ENCODE measurements at places on chromosomes 5 and 9.
A peak's percentile ranks its signal among the peaks of the same experiment; 100 is the strongest.

GRCh38 chr5:125227333-125228095, 481.1 kb upstream of the ZNF608 start:
- peak; percentile 9 for DNase-seq

DNA sequence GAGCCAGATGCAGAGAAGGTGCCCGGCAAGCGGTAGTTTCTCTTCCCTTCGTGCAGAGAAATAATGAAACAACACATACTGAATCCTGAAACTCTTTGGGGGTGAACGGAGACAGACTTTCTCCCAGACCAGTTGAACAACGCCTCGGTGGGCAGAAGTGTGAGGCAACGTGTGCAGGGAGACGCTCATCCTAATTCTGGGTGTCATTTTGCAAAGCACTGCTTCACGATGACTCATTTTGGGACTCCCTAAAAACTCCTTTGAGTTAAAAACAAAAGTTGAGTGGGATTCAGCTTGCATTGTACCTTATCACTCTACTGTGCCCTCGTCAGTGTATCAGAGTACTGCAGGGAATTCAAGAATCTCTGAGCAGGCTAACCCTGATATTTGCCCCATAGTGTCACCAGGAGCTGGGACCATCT, 3.5 kb upstream of the NEK6 start:
- DNase-seq = no peak

GRCh38 chr9:93258818-93259489, 75.0 kb downstream of the WNK2 start:
- DNase-seq = no peak

- DNase-seq = no peak
Measured at GRCh38 chr5:120874081-120874862, 410.2 kb downstream of the PRR16 start.

DNA sequence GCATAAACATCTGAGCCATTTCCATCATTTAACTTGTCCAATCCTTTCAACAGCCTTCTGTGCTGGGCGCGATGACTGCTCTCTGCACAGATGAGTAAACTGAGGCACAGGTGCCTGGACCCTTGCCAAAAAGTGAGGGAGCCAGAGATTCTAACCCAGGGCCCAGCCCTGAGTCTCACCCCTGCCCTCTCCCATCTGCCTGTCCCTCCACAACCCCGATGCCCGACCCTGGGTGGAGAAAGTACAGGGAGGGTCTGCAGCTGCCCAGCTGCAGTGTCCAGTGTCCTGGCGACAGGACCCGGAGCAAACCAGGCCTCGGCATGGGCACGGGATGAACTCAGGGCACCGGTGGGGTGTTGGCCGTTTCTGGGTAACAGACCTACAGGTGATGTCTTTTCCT, 39.6 kb upstream of the CLPTM1L start:
- no peak for DNase-seq

GRCh38 chr5:11588803-11589202, 315.4 kb downstream of the CTNND2 start:
- peak; percentile 86 for DNase-seq

DNA sequence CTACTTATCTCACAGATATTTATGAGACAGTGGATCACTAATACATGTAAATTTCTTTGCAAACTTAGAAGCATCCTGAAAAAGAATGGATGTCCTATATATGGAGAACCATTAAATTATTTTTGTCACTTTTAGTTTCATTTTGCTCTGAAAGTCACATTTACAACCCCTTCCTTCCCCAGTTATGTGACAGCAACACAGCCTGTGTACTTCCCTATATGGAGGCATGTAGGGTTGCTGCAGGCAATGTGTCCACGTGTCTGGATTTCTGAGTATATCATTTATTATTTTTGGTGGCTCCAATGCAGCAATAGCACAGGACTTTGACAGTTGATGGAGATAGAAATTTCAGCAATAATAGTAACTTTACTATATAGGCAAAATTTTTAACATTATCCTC, 156.4 kb downstream of the ST8SIA4 start:
- DNase-seq = no peak

DNA sequence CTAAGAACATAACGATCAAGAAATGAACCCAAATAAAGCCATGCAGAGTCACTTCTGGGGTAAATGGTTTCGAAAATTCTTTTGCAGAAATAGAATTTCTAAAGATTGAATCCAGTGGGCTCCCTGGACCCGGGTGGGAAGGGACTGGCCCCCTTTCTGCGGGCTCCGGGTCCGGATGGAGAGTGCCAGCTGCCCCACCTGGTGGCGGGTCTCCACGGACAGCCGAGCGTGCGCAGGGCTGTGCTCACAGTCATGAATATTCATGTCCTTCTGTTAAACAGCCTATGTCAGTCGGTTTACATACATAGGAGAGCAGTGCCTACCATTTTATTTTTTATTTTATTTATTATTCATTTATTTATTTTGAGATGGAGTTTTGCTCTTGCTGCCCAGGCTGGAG, 4.7 kb upstream of the PPP1R26 start:
- DNase-seq = no peak

DNA sequence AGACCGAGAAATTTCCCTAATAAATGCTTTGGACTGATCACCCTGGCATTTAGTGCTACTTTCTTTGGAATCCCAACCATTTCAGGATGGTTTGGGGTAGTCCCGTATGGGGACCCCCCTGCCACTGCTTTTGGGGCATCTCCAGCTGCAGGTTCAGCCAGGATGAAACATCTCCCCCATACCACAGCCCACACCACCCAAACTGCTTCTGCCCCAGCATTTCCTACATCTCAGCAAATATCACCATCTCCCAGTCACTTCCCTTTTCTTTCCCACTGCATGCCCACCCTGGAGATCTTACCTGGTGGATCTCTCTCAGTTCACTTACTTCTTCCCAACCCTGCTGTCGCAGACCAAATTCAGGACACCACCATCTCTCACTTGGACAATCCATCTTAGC, 4.8 kb upstream of the P4HA2 start:
- no peak for DNase-seq

- no peak for DNase-seq
Measured at GRCh38 chr9:98867103-98867428, 59.6 kb downstream of the GALNT12 start.

DNA sequence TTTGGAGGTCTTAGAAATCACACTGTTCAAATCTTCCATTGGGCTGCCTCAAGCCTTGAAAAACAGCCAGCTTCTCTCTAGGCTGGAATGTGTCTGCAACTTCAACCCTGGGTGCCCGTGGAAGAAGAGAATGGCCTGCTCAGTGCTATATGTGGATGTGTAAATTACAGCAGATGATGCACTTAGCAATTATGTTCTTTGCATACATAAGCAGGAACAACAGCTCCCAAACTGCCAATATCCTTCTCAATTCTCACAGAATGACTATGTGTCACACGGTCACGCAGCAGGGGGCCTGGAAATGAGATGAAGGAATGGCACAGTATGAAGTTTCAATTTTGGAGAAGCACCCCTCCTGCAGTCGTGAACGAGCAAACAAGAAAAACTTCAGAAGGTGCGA, 175.2 kb upstream of the SMARCA2 start:
- DNase-seq = no peak

GRCh38 chr9:136538599-136539426, 7.0 kb downstream of the NOTCH1 start:
- no peak for DNase-seq

GRCh38 chr9:7653262-7653661, 146.3 kb downstream of the DMAC1 start:
- no peak for DNase-seq

- DNase-seq = no peak
Measured at GRCh38 chr5:81849770-81850367, 99.0 kb upstream of the SSBP2 start.

- DNase-seq = no peak
Measured at GRCh38 chr5:154898210-154898609, 39.8 kb downstream of the CNOT8 start.

DNA sequence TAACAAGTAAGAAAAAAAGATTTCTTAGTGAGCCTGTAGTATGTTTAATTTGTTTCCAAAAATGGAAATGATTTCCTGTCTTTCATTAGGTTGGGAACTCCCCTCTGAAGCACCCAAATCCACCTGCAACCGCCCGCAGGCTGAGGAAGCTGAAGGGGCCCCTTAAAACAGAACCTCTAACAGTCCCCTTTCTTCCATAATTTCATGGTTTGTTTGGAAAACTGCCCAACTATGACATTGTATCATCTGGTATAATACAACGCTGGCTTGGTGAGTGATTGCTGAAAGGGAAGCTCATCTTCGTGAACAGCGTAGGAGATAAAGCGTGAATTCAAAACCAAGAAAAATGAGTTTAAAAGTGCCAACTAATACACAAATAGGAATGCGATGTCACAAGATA, 215.5 kb downstream of the FSTL4 start:
- no peak for DNase-seq

- no peak for DNase-seq
Measured at GRCh38 chr5:77319117-77319804, 108.8 kb downstream of the PDE8B start.

GRCh38 chr9:78031893-78032729, 500 bp upstream of the GNAQ start:
- DNase-seq = peak; percentile 90

Measured in neuronal stem cell (in vitro differentiated cells).